Endothelial cell (in vitro differentiated cells): ENCODE measurements at places on chromosomes 4 and X. TPM values are rescaled to one million over a fixed set of nuclear protein-coding genes. Genes with fewer than 3 reads are reported as not detected.

The ZNF630 gene
- total RNA-seq: 1.7 TPM

The FGF13 gene
- 42.6 TPM for total RNA-seq

The KIAA1210 gene
- not detected for total RNA-seq

The TMEM31 gene
- total RNA-seq: not detected

The TEX13B gene
- not detected for total RNA-seq

The MUC7 gene
- total RNA-seq: not detected

The PRKG2 gene
- 0.72 TPM for total RNA-seq

The SUPT20HL1 gene
- total RNA-seq: not detected

The DCAF8L2 gene
- 0.62 TPM for total RNA-seq

The MMRN1 gene
- 304 TPM for total RNA-seq

The DOCK11 gene
- total RNA-seq: 10.9 TPM

The REELD1 gene
- 0.26 TPM for total RNA-seq

The EDA gene
- total RNA-seq: 2.3 TPM

The CLGN gene
- total RNA-seq: 21.6 TPM

The MAGEC3 gene
- 0.13 TPM for total RNA-seq

The SYTL4 gene
- 3.9 TPM for total RNA-seq

The KLHL13 gene
- 1.7 TPM for total RNA-seq

The STOX2 gene
- 4.8 TPM for total RNA-seq
